ENCODE measurements at places on chromosomes 5 and 9. TPM values are rescaled to one million over a fixed set of nuclear protein-coding genes. Genes with fewer than 3 reads are reported as not detected.

GRCh38 chr5:5649641-5650040 is 227.2 kb downstream of the ICE1 start:
- DNase-seq = no peak

- no peak for DNase-seq
Observed at GRCh38 chr9:89911721-89912604, 307.2 kb downstream of the GADD45G start.

Gene WWC1
- total RNA-seq = 18.7 TPM

DNA sequence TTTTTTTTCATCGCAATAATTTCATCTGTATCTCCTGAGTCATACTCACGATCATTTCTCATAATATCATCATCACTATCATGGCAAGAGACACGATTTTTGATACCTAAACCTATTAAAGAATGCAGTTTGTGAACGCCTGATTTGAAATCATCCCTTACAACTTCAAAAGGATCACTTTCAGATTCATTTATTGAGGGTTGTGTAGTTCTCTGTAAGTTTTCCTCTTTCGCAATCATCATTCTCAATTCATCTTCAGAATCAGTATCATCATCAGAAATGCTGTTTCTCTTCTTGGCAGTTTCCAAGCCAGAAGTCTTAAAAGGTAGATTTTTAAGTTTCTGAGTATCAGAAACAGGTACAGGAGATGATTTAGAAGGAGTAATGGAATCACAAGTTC is 9.7 kb downstream of the NOL8 start:
- DNase-seq = no peak

DNA sequence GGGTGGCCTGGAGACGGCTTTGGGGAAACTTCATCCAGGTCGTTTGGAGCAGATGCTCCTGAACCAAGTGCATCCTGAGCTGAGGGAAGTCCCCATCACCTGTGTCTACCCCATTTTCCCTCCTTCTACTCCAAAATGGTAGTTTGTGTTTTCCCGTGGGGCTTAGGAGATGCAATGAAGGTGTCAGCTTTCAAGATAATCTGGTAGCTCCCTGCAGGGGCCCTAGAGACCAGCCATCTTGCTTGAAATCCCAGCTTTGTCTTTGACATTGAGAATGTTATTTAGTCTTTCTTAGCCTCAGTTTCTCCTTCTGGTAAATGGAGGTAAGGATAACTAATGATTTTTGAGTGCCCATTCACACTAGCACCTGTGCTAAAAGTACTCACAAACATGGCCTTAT is 77.4 kb downstream of the WWC1 start:
- no peak for DNase-seq

DNA sequence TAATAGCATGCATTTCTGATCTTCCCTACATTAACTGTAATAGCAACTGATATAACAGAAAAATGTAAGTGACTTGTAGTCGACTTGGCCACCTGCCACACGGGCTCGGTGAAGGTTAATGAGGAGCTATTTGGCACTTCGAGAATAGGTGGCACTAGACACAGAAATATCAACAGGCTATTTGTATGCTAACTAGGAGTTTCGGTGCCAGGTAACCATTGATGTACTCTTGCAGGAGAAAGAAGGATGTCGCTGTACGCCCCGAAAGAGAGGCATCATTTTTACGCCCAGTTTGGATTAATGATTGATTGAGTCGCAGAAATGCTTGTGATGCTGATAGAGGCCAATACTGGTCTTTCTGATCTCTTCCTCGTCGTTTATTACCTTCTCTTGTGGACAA is 516 bp upstream of the DMRT2 start:
- DNase-seq = no peak

- DNase-seq = no peak
Observed at GRCh38 chr9:27540502-27540901, 10.9 kb upstream of the MOB3B start.

Gene SLC31A2
- 11.5 TPM for total RNA-seq

DNA sequence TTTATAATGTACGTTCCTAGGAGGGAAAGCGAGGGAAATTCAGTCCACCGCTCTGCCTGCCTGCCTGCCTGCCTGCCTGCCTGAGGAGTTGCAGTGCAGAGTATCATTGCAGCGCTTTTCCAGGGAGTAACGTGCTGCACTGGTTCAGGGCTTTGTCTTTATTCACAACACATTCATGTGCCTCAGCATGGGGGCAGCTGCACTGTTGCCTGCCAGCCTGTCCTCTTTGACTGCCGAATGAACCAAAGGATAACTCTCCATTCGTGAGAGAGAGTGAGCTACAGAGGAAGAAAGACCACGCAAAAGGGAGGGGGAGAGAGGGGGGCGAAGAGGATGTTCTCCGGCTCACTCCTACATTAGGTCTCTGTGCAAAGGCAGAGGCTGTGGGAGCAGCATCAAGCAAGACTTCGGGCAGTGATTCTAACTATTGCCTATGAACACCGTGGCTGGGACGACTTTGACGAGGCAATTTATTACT is 791.2 kb downstream of the MAT2B start:
- DNase-seq = no peak

Gene INSYN2B
- 0.25 TPM for total RNA-seq

DNA sequence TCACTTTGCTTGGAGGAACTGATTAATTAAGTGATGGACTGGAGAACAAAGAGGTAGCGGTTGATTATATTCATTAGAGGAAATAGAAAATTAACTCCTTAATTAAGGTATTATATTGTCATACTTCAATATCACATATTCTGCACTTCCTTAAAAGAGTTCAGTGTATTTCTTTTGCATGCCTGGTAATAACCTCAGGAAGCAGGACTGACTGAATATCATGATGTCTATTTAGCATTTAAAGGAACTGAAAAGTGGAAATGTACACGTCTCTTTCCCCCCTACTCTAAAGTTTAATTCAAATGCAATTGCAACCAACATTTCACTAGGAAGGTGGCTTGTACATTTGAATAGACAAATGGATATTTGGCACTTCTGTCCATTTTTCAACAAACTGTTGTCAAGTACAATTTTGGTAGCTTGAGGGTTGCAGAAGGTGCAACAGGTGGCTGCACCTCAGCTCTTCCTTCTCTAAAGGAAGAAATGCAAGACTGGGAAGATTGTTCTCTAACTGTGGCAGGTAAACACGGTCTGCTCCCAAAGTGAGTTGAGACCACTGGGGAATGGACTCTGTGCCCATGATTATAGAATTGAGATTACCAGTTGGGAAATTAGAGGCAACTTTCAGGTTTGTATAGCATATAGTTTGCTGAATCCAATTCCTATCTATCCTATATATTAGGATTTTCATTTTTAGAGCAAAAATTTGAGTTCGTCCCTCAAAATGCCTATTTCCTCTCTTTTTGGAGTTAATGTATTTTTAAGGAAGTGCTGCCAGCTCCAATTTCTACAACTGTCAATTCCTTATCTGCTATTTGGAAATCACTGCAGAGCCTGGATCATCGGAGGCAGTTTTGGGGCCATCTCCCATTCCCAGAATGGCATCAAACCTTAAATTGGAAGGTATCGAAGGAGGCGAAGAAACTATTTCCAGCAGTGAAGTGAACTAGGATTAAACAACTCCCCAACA is 98.9 kb upstream of the TAF11L2 start:
- DNase-seq = no peak

- DNase-seq = peak; percentile 61
Observed at GRCh38 chr5:172501708-172502320, 47.5 kb upstream of the SH3PXD2B start.

DNA sequence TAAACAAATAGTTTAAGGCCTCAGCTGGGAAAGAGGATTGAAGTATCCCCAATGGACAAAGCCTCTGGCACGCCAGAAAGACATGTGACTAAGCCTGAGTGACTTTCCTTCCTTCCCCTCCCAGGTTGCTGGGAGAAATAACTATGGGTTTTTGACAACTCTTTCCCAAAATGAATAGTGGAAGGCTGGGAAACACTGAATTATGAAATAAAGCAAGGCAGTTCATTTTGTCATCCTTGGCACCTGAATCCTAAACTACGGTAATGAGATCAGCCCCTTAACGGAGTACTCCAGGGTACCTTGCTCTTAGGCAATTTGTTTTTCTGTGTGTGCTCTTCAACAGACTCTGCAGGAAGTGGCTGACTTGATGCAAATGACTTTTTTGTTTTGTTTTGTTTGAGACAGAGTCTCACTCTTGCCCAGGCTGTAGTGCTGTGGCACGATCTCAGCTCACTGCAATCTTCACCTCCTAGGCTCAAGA is 75.2 kb downstream of the LMNB1 start:
- no peak for DNase-seq

Gene LRRC19
- not detected for total RNA-seq

Gene TSSK1B
- total RNA-seq = 1.2 TPM

DNA sequence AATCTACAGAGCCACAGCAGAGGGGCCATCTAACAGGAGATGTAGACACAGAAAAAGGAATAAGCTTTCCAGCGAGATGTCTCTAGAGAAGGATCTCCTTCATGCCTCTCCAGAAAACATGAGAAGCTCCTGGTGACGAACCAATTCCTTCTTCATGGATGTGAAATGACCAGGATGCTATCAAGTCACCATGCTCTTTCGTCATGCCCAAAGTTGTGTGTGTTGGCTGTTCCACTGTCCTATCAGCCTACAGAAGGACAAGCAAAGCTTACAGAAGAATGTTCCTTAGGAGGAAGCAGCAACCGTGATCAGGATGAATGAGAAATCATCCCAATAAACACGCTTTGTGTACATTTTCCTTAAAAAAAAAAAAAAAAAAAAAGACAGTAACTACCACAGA is 54.4 kb downstream of the ALDH7A1 start:
- DNase-seq = no peak

GRCh38 chr5:111486926-111487325 is 25.4 kb downstream of the STARD4 start:
- no peak for DNase-seq

DNA sequence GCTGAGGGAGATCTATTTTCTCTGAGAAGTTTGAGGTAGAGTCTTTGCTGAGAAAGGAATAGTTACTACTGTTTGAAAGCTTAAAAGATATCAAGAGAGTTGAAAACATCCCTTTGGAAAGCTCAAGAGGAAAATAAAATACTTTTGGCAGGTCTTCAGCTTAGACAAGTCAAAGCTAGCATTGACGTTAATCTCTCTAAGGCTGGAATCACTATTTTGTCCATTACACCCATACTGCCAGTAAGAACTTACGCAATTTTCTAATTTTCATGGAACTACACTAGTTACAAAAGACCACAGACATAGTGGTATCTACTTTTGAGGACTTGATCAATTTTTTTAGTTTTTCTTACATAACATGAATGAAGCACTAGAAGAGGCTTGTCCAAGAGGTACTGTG is 494.9 kb downstream of the PSAT1 start:
- no peak for DNase-seq

DNA sequence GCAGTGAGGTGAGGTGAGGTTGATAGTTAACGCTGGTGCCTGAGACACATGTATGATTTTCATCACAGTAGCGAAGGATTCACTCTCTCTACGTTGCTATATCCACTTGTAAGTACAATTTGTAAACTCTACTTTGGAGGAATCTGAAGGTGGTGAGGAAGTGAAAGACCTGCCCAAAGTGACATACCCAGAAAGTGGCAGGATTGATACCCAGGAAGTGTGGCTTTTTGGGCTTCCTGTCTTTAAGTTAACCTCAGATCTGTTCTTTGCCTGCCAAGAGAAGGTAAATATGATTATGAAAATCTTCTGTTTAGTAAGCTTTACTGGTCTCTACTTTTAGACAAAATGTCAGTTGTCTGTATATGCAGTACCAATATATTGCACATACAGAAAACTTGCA is 143.1 kb downstream of the SH3GL2 start:
- no peak for DNase-seq

DNA sequence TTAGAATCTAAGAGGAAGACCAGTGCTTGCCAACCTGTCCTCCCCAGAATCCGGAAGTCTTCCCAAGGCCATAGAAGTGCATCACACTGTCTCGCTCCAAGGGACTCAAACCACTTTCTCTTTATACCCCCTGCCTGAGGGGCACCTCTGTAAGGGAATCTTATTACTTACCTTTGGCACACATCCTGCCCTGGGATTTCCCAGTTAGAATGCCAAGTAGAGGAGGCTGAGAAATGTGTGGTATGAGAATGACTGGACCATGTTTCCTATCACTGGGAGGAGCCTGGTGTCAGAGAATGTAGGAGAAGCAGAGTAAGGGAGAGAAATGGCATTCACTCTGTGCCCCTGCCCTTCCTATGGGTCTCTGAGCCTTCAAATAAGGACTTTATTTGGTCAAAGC is 85.8 kb downstream of the AOPEP start:
- DNase-seq = no peak

- DNase-seq = no peak
Observed at GRCh38 chr5:132765311-132766019, 11.6 kb downstream of the SEPTIN8 start.

DNA sequence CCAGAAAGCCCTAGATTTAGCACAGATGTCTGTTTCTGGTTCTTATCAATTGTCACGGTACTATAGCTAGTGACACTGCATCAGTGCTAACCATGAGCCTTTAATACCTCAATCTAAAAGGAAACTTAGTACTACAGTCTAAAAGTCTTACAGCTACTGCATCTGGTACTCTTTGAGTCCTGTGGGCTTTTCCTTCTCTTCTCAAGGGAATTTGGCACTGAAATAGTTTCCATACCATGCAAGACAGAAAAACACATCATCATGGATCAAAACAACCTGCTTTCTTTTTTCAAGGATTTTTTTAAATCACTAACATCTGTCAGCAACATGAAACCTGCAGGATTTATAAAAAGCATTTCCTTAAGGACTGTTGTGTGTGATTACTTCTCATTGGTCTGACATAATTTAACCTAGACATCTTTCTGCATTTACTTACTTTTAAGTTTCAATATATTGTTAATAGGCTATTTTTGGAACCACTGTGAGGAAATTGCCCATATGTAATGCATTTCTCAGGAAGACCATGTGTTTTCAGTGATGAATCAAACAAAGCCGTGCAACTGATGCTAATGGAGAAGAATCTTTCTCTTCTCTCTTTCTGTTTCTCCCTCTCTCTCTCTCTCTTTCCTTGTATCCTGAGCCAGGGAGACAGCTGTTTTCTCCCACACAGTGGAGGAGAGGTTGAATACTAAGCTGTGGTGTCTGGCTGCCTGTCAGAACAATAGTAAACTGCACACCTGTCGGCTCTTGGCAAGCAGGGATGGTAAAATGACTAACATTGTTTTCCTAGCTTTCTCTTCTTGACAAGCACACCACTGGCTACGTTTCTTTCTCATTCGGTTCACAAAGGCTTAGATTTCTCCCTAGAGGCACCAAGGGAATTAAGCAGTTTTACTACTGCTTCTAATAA is 273.4 kb downstream of the CSNK1G3 start:
- DNase-seq = no peak

DNA sequence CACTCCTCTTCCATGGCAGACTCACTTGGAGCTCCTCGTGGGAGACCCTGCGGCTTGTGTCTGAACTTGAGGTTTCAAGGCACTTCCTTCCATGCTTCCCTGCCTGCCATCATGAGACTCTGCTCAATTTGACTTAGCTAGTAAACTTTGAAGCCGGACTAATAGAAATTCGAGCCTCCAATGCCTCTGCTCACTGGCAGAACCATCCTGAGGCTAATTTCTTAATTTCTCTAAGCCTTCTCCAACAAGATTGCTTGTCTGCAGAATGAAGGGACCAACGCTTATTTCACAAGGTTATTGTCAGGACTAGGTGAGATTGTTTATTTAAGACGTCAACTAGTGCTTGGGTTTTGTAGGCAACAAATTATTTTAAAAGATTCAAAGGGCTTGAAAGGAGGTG is 3.2 kb downstream of the POU4F3 start:
- no peak for DNase-seq
